ENCODE measurements at places on chromosomes 1 and 21. TPM values are rescaled to one million over a fixed set of nuclear protein-coding genes. Genes with fewer than 3 reads are reported as not detected.

OR2T11 gene
- not detected for total RNA-seq

DNA sequence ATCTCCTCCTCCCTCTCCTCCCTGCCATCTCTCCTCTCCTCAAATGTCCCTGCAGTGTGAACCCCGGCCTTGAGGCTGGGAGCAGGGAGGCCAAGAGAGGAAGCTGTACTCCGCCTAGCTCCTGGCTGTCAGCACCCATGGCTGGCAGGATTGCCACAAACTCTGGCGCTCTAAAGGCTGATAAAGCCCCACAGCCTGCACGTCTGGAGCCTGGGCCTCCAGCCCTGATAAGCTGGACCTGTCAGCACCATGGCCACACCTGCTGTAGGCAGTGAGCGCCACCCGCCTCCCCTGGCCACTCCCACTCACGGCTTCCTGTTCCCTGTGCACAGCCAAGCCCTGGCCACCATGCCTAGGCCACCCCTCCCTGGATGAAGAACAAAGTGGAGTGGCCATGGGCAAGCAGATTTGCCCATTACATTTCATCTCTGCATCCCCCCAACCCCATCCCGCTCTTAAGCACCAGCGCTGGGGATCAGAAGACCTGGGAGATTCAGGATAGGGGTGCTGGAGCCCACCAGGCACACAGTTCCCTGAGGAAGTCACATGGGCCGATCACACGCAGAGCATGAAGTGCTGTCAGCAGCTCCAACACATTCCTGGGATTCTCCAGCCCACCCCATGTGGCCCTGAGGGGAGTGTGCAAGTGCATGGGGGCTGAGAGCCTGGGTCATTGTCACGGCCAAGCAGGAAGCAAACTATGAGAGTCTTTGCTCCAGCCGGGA lies 24.2 kb upstream of the NPPB start:
- no peak for DNase-seq

GRCh38 chr1:41362749-41363590 lies 1.7 kb downstream of the FOXO6 start:
- no peak for DNase-seq

HCRTR1 gene
- not detected for total RNA-seq

DNA sequence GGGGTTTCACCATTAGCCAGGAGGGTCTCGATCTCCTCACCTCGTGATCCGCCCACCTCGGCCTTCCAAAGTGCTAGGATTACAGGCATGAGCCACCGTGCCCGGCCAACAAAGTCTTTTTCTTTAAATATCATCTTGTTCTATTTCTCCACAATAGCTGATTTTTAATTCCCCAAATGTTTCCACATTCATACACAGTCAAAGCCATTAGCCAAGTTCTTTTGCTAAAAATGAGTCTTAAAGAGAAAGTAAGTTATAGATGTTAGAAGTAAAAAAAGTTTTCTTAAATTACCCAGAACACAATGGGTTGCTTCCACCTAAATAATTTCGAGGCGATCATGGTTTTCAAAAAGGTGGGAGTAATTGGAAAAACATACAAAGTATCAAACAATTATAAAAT lies 30.6 kb downstream of the C2CD2 start:
- no peak for DNase-seq

DNA sequence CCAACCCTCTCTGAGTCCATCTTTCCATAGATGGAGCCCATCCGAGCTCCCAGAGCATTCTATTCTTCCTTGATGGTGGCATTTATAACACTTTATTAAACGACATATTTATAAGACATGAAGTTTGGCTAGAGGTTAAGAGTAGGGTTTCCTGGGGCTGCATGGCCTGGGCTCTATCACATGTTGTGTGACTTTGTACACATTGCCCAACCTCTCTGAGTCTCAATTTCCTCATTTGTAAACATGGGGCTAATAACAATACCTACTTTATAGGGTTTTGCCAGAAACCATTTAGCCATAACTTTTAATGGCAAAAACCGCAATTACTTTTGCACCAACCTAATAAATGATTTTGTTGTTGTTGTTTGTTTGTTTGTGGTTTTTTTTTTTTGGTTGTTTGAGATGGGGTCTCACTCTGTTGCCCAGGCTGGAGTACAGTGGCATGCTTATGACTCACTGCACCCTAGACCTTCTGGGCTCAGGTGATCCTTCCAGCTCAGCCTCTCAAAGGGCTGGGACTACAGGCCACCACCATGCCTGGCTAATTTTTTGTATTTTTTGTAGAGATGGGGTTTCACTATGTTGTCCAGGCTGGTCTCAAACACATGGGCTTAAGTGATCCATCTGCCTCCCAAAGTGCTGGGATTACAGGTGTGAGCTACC lies 13.9 kb upstream of the ASAP3 start:
- DNase-seq = no peak

- no peak for DNase-seq
Observed at GRCh38 chr21:36889401-36889800, 77.1 kb downstream of the HLCS start.

GRCh38 chr1:55981010-55981650 lies 598.2 kb downstream of the PLPP3 start:
- DNase-seq = no peak

GRCh38 chr1:29186707-29187106 lies 5.0 kb upstream of the SRSF4 start:
- DNase-seq = no peak

CKS1B gene
- 289 TPM for total RNA-seq

CNST gene
- 9.2 TPM for total RNA-seq

GFI1 gene
- total RNA-seq = 0.12 TPM

DNA sequence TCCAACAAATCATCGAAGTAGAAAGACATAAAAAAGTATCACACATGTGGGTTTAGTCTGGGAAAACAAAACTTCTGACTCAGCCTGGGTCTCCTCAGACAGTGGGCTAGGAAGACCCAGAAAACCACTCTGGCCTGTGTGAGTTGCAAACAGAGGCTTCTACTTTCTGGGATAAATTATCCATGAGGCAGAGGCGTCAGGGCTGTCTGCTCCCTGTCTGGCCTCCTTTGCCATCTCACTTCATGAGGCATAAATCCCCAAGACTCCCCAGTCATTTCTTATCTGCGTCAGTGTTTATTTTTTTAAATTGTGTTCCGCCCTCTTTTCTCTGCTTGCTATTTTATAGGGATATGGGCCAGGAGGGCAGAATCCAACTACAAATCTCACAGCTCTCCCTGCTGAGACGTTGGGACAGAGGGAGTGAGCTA lies 80.6 kb upstream of the TRABD2B start:
- no peak for DNase-seq

DNA sequence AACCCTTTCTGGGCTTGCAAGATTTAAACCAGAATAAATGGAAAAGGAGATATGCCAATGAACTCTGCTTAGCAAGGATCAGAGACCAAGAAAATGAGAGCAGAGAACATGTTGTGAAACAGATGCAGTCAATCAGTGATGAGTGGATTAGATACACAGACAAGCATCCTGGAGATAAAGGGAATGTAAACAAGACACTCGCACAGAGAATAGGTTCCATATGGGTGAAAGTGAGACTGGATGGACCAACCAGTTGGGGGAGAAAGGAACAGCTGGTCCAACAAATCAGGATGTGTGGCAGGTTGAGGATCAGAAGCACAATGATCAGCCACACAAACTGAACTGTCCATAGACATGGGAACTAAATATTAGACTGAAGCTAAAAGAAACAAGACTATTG lies 338.2 kb downstream of the ASTN1 start:
- DNase-seq = no peak

- DNase-seq = no peak
Observed at GRCh38 chr1:98920441-98921110, 84.1 kb downstream of the PLPPR5 start.

DNA sequence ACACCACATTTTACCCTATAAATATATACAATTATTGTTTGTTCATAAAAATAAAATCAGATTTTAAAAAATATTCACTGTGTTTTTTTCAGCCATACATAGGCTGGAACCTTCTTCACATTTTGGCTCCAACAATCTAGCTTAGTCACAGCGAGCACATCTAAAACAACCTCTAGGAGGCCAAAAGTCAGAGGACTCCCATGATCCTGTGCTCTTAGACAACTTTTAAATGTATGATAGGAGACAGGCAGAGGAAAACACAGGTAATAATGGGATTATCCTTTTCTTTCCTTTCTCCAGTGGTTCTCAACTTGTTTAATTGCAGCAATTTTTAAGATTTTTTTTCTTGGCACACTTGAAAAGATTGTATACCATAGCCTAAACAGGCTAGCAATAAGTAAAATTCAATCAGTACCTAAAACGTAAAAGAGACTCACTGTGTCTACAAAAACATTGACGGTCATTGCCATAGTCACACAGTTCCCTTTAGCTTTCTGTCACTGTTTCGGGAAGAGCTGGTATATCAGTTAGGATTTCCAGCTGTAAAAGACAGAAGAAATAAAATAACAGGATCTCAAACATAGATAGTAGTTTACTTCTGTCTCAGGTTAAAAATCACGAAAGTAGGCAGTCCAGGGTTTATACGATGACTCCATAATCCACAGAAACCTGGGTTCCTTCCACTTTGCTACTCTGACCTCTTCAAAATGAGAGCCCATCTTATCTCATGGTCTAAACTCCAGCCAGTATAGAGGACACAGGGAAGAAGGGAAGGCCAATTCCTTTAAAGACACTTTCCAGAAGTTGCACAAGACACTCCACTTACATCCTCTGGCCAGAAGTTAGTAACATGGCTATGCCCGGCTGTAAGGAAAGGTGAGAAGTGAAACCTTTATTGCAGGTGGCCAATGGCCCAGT lies 39.2 kb upstream of the CR1L start:
- DNase-seq = no peak

CLCNKB gene
- not detected for total RNA-seq

DNA sequence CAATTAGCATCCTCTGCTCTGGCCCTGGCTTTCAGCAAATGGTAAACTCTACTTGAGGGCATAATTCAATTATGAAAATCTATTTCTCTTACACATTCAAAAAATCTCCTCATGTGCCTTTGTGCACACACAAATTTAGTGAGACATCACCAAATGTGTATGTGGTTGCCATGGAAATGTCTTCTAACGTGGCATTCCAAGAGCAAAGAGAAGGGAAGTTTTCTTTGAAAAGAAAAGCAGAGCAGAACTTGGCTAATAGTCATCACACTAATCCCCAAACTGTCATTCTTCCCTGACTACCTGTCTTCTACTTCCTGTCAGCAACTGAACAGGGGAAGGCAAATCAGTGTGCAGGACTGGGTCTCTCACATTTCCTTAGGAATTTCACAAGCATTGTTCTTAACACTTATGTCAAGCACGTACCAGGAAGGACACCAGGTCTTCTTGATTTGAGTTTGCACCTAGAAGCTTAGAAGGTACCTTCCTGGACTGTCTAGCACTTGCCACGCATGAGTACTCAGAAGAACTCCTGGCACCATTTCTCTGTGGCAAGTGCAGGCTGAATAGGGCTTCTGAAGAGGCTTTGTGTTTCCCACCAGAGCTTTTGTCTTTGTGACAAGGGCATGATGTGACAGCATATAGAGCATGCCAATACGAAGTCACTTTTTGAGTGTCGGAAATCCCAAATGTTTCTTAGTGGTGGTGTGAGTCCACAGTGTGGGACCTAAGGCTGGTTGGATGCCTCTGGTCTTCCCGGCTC lies 32.3 kb downstream of the MAN1C1 start:
- DNase-seq = no peak

LCE3D gene
- total RNA-seq = not detected

DNA sequence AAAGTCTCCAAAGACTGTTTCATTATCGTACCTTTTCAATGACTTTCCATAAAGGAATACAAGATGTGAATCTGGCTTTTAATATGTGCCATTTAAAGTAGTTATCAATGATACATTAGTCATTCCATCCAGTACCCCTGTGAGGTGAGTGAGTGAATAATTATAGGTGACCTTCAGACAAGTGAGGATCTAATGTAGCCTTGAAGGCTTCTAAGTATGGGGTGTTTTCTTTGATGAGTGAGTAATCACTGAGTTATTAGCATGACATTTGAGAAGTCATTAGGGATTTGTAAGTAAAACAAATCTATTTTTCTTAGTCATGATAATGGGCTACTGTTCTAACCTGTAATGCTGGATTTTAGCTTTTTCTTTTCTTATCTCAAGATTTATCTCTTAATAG lies 831.4 kb downstream of the ADGRL2 start:
- peak; percentile 23 for DNase-seq

DNA sequence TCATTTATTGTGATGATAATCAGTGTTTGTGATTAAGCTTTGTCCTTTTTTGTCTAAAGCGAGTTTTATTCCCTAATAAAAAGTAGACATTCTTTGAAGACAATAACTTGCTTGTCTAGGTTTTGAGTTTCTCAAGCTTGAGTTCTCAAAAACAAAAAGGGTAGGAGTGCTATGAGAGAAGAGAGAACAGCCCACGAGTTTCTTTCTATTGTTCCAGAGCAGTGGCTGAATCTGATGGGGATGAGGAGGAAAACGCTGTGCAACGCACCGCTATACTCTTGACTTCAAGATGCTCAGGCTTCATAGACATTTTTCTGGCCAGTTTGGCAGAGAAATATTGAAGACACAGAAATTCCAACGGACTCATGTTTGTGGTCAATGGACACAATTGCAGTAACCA lies 669.8 kb upstream of the B3GALT2 start:
- DNase-seq = peak; percentile 1

GRCh38 chr1:228158151-228159007 lies 7.2 kb upstream of the IBA57 start:
- DNase-seq = no peak

PTCH2 gene
- total RNA-seq = not detected

- no peak for DNase-seq
Observed at GRCh38 chr21:29676395-29676794, 263.4 kb downstream of the GRIK1 start.

DNA sequence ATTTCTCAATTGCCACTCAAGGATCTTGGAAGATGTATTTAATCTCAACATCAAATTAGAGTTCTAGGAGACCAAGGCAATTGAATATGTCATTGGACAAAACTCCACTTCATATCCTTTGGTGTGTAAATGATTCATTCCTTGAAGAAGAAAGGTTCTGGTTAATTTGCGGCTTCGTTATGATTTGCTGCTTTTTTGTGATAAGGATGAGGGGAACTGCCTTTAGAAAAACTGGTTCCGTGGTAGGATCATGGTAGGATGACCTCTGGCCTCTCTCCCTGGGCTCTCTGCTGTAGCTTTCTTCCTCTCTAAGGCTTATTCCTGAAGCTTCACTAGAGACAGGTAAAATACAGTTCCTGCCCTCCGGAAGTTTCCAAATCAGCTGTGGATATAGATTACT lies 51.5 kb upstream of the ERRFI1 start:
- DNase-seq = no peak

- DNase-seq = no peak
Observed at GRCh38 chr1:89171067-89171438, 4.8 kb downstream of the GBP7 start.

LPAR3 gene
- total RNA-seq = 1.2 TPM

SIM2 gene
- total RNA-seq = 22.3 TPM

GRCh38 chr1:223704921-223705878 lies 7.1 kb upstream of the CAPN2 start:
- no peak for DNase-seq

- DNase-seq = no peak
Observed at GRCh38 chr1:46205791-46206190, 2.7 kb downstream of the LURAP1 start.

ARMH1 gene
- not detected for total RNA-seq

ATP6V1G3 gene
- total RNA-seq = not detected

DMBX1 gene
- total RNA-seq = not detected

- DNase-seq = no peak
Observed at GRCh38 chr1:93353286-93353685, 7.6 kb downstream of the DR1 start.

HPDL gene
- 2.9 TPM for total RNA-seq

BCAN gene
- not detected for total RNA-seq
